ENCODE measurements at places on chromosomes 1 and 21.

GRCh38 chr1:171286032-171286705, 27.8 kb upstream of the FMO4 start:
- no peak for DNase-seq

DNA sequence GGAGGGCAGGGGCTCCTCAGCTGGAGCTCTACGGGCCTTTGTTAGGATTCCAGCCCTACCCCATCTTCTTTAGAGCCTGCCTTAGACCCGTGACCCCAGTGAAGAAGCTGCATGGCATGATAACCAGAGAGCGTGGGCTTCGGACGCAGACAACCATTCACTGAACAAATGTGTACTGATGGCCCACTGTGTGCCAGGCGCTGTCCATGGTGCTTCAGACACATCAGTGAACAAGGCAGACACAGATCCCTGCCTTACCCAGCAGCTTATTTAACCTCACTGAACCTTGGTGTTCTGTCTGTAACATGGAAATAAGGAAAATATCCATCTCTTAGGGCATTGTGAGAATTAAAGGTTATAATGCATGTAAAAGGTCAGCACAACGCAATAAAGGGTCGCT, 9.5 kb downstream of the CHIT1 start:
- DNase-seq = no peak

GRCh38 chr1:56297904-56298303, 281.5 kb downstream of the PLPP3 start:
- DNase-seq = no peak

GRCh38 chr1:221440658-221441057, 301.2 kb downstream of the DUSP10 start:
- DNase-seq = no peak

- no peak for DNase-seq
These were observed 162.9 kb downstream of the PLPP3 start for GRCh38 chr1:56416495-56416894.

- DNase-seq = no peak
These were observed 9.5 kb upstream of the EXOSC10 start for GRCh38 chr1:11109047-11109760.

Measured in erythroblast (primary cell).